Activated CD4-positive, alpha-beta T cell treated with anti-CD3 and anti-CD28 coated beads, Interleukin-2, amount 10 ng/mL, durations not matched to agents 7 days and 5 days (primary cell): ENCODE measurements at places on chromosomes 4 and X.

GRCh38 chrX:36577006-36577405, 431.2 kb upstream of the FAM47C start:
- no peak for DNase-seq

DNA sequence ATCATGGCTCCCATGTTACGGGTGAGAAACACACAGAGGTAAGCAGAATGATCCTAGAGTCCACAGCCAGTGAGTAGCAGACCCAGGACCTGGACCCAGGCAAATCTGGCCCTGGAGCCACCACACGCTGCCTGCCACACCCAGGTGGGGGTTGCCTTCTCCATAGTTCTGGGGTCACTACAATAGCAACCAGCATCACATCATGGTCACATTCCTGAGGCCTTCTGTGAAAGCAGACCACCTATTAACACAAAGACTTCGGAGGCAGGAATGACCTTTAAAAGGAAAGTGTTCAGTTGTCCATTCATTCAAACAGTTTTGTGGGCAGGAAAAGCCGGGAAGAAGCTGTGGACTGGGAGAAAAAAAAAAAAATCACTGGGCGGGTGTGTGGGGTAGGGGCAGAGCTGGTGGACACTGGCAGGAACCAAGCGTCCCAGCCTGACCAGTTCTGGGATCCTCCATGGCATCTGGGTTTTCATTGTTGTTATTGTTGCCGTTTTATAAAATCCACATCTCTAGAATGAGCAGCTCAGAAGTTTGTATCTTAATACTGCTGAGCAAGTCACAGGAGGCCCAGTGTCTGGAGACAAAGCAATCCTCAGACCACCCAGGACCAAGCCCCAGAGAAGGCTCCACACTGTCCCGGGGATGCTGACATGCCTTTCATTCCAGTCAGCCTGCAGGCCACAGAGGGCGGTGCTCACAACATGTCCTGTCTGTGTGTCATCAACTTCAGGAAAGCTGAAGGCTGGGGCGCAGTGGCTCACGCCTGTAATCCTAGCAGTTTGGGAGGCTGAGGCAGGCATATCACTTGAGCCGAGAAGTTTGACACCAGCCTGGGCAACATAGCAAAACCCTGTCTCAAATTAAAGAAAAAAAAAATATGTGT, 67.0 kb downstream of the SEL1L3 start:
- DNase-seq = no peak

- DNase-seq = no peak
Measured at GRCh38 chr4:707929-708630, 2.4 kb downstream of the PCGF3 start.

DNA sequence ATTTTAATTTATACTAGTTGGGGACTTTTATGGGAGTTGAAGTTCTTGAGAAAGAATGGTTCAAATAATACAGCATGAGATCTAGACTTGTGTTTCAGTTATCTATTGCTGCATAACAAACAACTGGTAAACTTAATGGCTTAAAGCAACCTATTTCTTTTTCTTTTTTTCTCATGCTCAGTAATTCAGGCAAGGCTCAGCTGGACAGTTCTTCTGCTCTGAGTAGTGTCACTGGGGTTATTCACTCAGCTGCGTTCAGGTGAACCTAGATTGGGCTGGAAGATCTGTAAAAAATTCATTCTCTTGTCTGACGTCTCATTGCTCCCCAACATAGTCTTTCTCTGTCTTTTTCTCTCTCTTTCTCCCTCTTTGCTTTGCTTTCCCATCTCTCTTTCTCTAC, 291.7 kb downstream of the GBA3 start:
- DNase-seq = no peak
